NCI-H1436 (cell line): ENCODE measurements at places on chromosomes 3 and 15.

- DNase-seq, result peak; percentile 24
Observed at GRCh38 chr3:181290941-181291340, 301.4 kb upstream of the DNAJC19 start.

GRCh38 chr3:128081846-128082245 is 29.6 kb downstream of the SEC61A1 start:
- no peak for DNase-seq

DNA sequence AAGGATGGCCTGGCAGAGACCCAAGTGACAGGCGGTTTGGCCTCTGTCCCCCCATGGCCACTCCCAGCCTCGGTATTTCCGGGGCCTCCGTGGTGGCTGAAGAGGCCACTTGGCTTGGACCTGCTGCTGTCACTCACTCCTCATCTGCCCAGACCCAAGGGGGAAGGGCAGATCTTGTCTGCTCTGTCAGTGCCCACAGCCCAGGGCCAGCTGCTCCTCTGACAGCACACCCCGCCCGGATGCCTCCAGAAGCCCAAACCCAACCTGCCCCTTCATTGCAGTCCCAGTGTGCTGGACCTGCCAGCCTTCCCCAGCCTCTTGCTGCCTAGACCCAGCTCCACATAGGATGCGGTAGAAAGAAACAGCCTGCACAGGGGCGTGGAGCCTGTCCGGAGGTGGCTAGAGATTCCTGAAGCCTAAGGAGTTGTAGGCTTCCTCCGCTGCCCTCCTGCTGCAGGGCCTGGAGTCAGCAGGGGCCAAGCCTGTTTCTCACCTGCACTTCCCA is 52.0 kb downstream of the MAGEF1 start:
- no peak for DNase-seq

- DNase-seq, result no peak
Observed at GRCh38 chr15:70530906-70531305, 232.5 kb downstream of the UACA start.

GRCh38 chr3:63351159-63352007 is 73.3 kb downstream of the SYNPR start:
- DNase-seq, result peak; percentile 18

GRCh38 chr3:184350618-184351017 is 10.8 kb downstream of the CLCN2 start:
- no peak for DNase-seq

DNA sequence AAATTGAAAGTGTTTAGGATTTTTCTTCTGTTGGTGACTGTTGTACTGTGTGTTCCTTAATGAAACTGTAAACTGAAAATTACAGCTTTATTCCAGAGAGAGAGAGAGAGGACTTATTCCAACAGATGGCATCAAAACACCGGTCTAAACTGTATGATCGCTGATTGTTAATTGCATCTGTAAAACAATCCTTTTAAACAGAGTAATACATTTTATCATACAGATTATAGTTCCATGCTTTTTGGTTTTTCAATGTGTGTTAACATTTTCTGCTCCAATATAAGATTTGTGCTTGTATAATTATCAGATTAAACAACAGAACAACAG is 289.7 kb upstream of the DNAJC19 start:
- no peak for DNase-seq

- DNase-seq, result no peak
Observed at GRCh38 chr3:143552851-143553250, 295.4 kb downstream of the SLC9A9 start.
